LoVo (cell line): ENCODE measurements at places on chromosomes 12 and 14.

DNA sequence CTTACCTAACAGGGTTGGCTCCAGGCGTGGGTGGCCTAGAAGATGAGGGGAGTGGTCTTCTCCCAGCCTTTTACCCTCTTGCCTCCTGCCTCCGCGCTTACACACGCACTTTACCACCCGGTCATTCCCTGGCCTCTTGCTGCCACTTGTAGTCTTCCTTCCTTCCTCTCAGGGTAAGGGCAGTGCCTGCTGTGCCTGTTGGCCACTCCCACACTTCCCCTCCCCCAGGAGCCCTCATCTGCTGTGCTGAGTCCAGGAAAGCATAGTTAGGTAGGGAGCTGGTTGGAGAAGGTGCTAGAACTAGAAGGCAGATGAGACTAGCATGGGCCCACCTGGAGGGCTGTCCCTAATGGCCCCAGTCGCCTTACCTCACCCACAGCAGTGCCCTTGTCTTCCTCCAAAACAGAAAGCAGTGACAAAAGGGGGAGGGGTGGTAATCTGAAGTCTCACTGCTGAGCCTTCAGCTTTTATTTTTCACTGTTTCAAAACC lies 54.3 kb upstream of the SRSF5 start:
- DNase-seq: no peak

DNA sequence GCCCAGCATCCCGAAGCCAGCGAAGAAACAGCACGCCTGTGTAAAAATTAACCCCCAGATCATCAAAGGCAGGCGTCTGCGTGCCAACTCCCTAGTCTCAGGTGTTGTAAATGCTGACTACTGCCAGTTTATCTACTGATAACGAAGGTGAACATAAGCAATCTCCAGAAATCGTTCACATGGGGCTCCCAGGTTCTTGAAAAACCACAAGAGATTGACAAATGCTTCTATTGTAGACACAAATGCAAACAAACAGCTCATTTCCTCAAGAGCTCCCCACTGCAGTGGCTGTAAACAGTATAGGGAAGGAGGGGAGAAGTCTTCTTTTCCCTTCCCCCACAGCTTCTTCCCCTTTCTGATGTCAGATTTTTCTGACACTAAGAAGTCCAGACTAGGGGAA lies 5.3 kb upstream of the PLEKHG3 start:
- peak; percentile 89 for DNase-seq

GRCh38 chr12:46792925-46793324 lies 32.9 kb downstream of the SLC38A4 start:
- no peak for DNase-seq

DNA sequence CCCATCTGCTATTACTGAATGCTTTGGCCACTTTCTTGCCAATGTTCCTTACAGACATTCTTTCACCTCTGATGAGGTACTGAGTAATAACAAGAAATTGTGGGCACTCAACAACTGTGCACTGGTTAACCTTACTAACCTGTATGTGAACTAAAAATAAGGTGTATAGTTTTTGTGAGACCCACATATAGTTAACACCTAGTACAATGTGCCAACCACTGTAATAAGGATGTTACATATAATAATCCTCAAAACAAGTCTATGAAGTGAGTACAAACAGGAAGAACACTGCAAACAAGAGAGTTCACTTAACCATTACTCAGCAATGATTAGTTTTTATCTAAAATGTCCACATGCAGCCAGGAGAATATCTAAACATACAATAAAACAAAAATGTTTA lies 4.5 kb downstream of the DDHD1 start:
- DNase-seq: no peak

DNA sequence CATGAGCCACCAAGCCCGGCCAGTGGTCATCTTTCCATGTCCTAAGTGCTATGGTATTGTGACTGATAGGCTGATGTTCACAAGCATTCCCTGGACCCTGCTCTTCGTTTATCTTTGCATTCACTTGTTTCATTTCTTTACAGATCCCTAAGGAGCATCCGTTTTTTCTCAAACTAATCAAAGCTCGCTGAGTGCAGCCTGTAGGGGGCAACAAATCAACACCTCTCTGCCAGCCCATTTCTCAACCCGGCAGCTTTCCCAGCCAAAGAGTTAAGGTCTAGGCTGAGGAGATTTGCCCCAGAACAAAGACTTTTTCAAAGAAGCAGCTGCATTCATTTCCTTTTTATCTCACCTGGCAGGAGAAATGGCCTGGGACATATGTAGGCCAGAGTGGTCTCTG lies 12.1 kb downstream of the SIRT4 start:
- no peak for DNase-seq

DNA sequence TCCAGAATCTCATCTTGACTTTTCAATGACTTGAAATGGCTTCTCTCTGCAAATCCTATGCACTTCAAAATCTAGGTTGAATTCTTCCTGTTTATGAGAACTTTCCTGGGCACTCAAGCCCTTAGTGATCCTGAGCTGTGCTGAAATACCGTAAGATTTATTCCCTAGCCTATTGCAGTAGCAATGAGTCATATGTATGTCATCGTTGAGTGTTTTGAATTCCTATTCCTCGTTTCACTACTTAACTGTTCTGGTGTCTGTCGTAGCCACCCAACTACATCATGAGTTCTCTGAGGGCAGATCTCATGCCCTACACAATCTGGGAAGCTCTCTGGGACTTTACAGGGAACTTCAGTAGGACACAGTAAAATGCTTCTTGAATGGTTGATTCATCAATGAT lies 190.8 kb upstream of the TMEM132C start:
- DNase-seq: no peak

- no peak for DNase-seq
These were observed 73.9 kb downstream of the NEDD1 start for GRCh38 chr12:96980991-96981414.
